ENCODE measurements at places on chromosomes 7 and 10.

- DNase-seq = no peak
These were observed 21.7 kb downstream of the GTF2IRD1 start for GRCh38 chr7:74475243-74475986.

DNA sequence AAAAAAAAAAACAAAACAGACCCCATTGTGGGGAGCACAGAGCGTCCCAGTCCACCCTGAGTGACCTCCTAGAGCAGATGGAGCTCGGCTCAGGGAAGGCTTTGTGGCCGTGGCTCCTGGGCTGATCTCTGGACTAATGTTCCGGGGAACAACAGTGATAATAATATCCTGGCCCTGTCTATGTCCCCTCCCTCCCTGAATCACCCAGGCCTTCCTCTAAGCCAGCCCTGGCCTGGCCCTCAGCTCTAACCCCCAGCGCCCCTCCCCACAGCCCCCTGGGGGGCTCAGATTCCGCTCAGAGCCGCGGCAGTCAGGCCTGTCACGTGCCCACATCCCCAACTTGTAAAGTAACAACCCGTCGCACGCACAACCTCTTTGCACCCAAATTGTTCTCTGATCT is 48.3 kb downstream of the MICALL2 start:
- no peak for DNase-seq

DNA sequence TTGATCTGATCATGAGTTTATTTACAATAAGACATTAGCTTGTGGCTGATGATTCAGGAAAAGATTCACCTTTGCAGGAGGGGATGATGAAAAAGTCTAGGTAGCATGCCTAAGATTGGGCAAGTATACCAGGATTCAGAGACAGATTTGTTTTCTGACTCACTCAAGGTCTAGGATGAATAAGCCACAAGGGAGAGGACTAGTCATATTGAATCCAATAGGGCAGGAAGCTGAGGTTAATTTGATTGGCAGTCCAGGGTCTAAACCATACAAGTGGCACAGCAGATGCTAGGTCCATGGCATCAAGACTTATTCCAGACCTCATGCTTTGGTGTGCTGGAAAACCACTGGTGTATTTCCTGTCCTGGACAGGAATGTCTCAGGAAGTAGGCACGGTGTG is 1133.4 kb downstream of the XPNPEP1 start:
- DNase-seq = no peak

- DNase-seq = peak; percentile 93
These were observed 101.5 kb downstream of the RNF216 start for GRCh38 chr7:5679813-5680473.

GRCh38 chr10:14820010-14820774 is 17.6 kb downstream of the CDNF start:
- no peak for DNase-seq

DNA sequence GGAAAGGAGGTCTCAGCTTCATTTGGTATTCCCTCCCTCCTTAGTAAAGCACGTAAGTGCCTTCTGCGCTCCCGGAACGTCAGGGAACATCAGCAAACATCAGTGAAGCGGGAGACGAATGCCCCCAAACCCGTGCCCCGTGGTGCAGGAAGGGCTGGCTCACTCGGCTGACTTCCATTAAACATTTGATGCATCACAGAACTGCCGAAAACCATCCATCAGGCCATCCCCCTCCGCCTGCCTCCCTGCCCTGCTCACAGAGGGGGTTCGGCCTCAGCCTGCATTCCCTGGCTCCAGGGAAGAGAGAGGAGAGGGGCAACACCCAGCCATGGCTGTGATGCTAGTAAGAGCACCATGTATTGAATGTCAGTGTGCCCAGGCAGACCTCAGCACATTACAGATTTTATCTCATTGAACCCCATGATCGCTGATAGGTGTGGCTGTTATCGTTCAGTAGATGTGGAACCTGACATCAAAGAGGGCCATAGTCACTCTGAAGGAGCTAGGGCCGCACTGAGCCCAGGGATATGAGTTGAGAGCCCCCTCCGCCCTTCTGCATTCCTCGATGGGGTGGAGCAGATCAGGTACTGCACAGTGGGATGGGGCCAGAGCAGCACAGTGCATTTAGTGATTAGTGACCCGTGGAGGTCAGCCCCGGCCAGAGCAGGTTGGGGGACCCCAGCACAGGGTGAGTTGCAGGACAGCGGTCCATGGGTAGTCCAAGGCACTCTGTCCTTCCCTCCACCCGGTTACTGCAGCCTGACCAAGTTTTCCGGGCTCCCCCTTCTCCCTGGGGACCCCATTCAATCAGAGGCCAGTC is 146.4 kb downstream of the RPS24 start:
- no peak for DNase-seq

DNA sequence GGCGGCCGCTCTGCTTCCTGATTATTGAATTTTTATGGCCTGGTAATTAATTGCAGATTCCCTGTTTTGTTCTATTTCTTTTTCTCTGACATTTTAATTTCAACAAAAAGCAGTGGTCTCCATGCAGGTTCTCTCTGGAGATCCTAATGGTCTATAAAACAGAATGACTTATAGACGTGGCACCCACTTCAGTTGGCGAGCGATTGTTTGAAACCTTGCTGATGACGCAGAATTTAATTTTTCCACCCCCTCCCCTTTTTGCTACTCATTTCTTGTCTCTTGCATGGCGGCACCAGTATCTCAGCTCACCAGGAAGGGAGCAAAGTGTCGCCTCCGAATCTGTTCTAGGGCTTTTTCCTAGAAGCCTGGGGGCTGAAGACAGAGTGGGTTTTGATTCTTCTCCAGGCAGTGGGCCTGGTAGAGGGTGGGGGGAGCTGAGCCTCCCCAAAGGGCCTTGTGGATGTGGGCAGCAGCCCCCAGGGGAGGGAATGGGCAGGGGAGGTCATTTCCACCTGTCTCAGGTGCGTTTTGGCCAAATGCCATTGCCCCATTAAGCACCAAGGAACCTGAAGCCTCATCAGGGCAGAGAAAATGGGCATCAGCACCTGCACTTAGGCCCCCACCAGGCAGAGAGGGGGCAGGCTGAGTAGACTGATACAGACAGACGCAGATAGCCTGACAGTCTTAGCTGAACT is 3.5 kb upstream of the COMTD1 start:
- DNase-seq = no peak

DNA sequence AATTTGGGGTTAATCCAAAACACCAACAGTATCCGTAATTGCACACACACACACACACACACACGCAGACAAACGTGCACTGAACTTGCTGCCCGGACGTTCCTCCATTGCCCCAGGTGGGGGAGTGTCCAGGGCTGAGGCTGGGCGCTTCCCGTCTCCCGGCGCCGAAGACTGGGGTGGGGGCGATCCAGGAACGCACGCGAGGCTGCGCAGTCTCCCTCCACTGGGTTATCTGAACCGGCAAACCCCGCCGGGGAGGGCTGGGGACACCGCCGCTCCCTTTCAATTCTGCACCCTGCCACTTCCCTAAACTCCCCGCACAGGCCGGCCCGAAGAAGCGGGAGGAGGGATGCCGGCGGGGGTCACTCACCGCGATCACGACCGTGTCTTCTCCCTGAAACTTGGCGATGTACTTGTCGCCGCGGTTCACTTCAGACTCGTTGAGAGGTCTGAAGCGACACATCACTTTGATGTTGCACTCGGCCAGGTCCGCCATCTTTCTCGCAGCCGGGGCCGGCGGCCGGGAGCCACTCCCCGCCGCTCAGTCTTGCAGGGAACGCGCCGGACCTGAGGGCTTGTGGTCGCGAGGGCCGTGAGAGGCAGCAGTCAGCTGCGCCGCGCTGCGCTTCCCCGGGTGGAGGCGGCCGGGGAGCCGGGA is 618 bp downstream of the KIF5B start:
- peak; percentile 93 for DNase-seq

- no peak for DNase-seq
These were observed 780 bp downstream of the CYP3A5 start for GRCh38 chr7:99679032-99679399.

GRCh38 chr10:117536866-117537435 is 5.6 kb upstream of the EMX2 start:
- no peak for DNase-seq

DNA sequence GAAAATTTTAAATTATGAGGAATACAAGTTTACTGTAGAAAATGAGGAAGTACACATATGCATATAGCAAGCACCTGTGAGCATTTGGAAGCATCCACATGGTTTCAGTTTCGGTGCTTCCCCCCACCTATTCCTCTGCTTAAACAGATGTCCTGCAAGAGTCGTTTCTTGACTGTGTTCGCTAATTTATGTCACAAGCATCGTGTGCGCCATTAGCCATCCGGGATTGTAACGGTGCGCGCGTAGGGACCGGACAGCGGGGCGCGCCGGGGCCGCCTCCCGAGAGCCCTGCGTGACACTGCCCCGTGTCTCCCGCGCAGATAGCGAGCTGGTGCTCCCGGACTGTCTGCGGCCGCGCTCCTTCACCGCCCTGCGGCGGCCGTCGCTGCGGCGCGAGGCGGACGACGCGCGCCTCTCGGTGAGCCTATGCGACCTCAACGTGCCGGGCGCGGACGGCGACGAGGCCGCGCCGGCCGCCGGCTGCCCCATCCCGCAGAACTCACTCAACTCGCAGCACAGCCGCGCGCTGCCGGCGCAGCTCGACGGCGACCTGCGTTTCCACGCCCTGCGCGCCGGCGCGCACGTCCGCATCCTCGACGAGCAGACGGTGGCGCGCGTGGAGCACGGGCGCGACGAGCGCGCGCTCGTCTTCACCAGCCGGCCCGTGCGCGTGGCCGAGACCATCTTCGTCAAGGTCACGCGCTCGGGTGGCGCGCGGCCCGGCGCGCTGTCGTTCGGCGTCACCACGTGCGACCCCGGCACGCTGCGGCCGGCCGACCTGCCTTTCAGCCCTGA is 90.9 kb downstream of the NEURL1 start:
- DNase-seq = peak; percentile 41

GRCh38 chr10:115173915-115174443 is 80.8 kb downstream of the ATRNL1 start:
- no peak for DNase-seq

- no peak for DNase-seq
These were observed 97.4 kb downstream of the ZRANB1 start for GRCh38 chr10:125039354-125039769.

GRCh38 chr7:21430575-21430954 is 2.7 kb downstream of the SP4 start:
- no peak for DNase-seq

DNA sequence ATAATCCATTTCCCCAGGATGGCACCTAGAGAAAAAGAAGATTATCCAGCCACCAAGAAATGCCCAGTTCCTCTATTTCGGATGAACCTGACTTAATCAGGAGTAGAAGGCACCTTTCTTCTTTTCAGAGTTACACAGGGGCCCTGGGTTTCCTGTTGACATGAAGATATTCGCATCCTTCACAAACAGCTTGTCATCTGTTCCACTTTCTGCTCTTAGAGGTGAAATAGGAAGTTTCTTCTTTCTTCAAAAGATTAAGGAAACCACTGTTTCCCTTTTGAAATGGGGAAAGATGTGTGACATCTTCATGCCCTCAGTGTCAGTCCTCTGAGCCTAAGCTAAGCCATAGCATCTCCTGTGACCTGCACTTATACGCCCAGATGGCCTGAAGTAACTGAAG is 39.1 kb upstream of the RAB18 start:
- DNase-seq = peak; percentile 71

- DNase-seq = no peak
These were observed 219.4 kb downstream of the SEMA3E start for GRCh38 chr7:83429493-83429892.

- no peak for DNase-seq
These were observed 57.7 kb upstream of the DNAJB6 start for GRCh38 chr7:157278791-157279724.

DNA sequence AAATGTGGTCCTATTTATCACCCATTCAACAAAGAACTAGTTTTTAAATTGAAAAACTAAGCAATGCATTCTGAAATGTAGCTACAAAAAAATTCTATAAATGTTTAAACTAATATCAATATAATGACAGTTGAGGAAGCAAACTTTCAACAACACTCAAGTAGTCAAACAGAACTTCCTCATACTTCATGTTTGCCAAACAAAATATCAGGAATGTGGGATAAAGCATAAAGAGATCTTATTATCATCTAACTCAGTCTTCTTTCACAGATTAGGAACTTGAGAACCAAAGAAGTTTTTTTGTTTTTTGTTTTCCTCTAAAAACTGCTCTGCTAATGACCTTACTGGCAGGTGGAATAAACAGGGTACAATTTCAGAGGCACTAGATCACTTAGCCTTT is 116.2 kb downstream of the JAZF1 start:
- no peak for DNase-seq

- no peak for DNase-seq
These were observed 579.0 kb upstream of the DPP6 start for GRCh38 chr7:153473185-153473584.

- no peak for DNase-seq
These were observed 123.7 kb downstream of the KLF6 start for GRCh38 chr10:3661271-3661670.

DNA sequence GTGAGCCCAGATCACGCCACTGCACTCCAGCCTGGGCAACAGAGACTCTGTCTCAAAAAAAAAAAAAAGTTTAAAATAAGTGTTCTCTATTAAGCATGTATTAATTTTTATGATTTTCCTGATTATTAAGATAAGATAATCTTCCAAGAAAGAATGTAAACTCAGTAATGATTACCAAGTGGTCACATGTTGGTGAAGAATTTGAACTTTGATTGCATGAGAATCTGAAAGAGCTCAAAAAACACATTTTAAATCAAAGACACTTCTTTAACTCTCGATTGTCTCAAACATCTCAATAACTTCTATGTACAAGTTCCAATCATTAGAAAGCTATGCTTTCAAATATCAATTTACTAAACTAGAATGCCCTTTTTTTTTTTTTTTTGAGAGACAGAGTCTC is 33.8 kb downstream of the SNX8 start:
- no peak for DNase-seq

DNA sequence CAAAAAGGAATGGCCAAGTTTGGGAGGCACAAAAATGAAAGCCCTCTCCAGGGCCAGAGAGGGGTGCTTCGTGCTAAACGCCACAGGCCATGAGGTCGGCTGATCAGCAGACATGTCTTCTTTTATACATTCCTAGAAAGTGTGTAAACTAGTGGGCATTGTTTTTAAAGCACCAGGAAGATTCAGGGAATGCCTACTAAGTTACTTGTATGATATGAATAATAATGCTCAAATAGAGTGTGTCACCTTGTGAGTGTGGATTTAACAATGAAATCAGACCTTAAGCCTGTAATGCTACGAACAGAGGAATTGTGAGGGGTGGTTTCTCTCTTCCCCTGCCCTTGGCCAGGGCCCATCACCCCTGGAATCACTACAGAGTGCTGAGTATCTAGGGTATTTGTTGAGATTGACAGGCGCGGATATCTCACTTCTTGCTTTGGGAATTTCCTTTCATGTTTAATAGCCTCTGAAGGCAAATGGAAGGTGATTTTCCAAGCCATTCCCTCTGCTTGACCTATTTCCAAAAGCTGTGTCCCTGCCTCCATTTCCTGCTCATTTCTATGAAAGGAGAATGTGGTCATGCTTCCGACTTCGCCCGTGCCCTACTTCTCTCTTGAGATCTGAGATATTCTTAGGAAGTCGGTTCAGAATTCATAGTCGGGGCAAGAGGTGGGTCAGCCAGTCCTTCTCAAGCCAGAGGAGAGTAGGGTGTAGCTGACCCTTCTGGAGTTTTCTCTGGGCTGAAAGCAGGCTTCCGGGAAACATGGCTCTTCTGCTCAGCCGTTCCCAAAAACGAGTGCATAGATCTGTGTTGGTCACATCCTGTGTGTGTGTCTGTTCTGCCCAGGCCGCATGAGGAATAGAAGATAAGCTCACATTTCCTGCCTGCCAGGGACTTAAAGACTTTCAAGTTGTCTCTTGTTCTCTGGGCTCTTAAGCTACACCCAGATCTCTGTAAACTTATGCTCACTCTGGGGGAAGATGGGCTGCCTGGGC is 167.8 kb upstream of the ITGB1 start:
- DNase-seq = peak; percentile 81

Measured in KBM-7 (cell line).